Mesothelial cell of epicardium (in vitro differentiated cells): ENCODE measurements at places on chromosomes 12 and 14.

GRCh38 chr14:22500954-22501726 lies 87.9 kb downstream of the DAD1 start:
- no peak for DNase-seq

GRCh38 chr14:93035917-93036651 lies 79.6 kb downstream of the ITPK1 start:
- no peak for DNase-seq

- no peak for DNase-seq
Measured at GRCh38 chr14:55398679-55399078, 13.0 kb downstream of the ATG14 start.

- DNase-seq, result no peak
Measured at GRCh38 chr12:115584156-115584555, 693.3 kb downstream of the MED13L start.

- DNase-seq, result no peak
Measured at GRCh38 chr12:52070185-52070925, 577 bp downstream of the ATG101 start.

DNA sequence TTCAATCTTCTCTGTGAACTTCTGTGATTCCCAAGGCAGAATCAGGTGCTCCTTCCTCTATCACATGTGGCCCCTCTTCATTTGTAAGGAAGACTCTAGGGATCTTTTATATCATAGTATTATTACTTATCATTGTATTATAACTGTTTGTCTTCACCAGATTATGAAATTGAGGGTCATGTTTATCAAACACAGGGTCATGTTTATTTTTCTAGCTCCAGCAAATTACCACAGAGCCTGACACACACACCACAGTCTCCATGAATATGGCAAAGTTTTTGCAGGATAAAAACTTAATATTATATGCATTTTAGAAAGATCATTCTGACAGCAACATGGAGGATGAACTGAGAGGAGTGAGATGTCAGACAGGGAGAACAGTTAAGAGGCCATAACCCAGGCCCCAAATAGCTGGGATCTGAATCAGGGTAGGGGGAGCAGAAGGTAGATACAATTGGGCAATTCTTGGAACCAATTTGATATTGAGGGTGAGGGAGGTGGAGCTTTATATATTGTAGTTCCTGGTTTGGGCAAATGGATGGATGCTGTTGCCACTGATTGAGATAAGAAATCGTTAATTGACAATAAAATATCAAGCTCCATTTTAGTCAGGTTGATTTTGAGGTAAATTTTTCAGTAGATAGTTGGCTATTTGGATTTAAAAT lies 130.7 kb downstream of the DHRS2 start:
- DNase-seq, result no peak

GRCh38 chr12:78559886-78560285 lies 304.7 kb upstream of the SYT1 start:
- DNase-seq, result no peak

- DNase-seq, result no peak
Measured at GRCh38 chr12:122081083-122081696, 2.6 kb downstream of the MLXIP start.

DNA sequence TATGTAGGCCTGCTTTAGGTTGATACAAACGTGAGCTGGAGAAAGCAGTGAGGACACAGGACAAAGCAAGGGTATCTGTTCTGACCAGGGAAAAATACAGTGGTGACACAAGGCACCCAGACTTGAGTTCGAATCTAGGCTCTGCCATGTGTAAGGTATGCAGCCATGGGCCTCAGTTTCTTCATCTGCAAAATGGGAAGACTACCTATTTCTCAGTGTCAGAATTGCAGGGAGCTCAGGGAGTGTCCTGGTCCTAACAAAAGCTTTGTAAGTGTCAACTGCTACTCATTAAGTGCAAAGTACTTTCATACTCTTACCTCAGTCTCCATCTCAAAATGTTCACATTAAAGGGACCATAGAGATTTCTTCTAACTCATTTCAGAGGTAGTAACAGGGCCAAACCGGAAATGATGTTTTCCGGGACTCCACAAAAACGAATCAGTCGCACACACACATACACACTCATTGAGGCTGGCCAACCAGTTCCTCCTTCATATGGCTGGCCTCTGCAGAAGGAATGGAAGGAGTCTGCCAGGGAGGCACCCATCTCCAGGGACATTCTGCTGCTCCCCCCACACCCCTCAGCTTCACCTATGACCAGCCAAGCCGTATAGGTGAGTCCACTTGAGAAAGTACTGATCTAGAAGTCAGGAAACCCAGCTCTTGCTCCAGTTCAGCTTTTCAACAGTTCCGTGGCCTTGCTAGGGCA lies 7.8 kb downstream of the CTDSP2 start:
- no peak for DNase-seq

GRCh38 chr12:56161690-56162351 lies 3.7 kb downstream of the MYL6 start:
- DNase-seq, result no peak
